NCI-H524 treated with DMSO at 0.1 percent for 48 hours (cell line): ENCODE measurements at places on chromosomes 12 and 14.

DNA sequence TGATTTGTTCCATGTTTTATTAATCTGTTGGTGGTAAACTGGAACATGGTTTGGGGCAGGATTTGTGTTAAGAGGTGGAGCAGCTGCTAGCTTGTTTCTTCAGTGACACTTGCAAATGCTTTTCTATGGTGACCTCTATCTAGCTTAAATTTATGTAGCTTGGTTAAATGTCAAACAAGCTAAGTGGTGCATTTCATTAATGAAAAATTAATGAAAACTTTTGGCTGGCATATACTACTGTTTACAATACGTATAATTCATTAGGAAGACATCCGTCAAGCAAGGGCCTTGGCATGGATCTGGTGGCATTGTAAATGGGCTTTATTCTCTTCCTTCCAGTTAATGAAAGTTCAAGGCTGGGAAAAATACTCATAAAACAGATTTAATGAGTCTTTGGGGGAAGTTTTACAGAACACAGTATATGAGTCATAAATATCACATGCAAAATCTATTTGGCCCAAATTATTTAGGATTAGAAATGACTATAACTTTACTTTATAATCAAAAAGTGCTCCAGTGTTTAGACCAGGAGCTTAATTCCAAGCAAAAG lies 807.7 kb upstream of the SEL1L start:
- DNase-seq, result no peak

DNA sequence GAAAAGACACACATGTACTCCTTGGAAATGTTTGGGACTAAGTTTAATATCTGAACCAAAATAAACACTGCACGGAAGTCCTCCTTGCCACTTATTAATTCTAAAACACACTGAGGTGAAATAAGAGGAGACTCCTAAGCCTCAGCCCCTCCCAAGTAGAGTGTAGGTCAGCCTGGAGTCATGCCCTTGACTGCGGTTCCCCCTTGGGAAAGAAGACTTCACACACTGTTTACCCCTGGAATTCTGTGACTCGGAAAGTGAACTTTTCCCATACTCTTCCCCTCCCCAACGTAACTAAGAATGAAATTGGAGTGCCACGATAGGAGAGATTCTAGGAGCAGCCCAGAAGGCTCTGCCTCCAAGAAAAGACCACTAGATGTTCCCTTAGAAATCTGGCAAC lies 8.6 kb upstream of the TFCP2 start:
- no peak for DNase-seq

GRCh38 chr14:71525663-71526221 lies 406.5 kb upstream of the RGS6 start:
- peak; percentile 85 for DNase-seq

- no peak for DNase-seq
Observed at GRCh38 chr12:77724367-77724957, 106.2 kb upstream of the NAV3 start.

GRCh38 chr14:105885561-105886320 lies 359.4 kb downstream of the TMEM121 start:
- DNase-seq, result no peak

- no peak for DNase-seq
Observed at GRCh38 chr12:8519171-8519570, 5.9 kb downstream of the CLEC4D start.

GRCh38 chr12:62288328-62288727 lies 28.1 kb downstream of the USP15 start:
- no peak for DNase-seq

GRCh38 chr14:41062826-41063225 lies 543.9 kb upstream of the LRFN5 start:
- DNase-seq, result no peak

- DNase-seq, result no peak
Observed at GRCh38 chr12:30792648-30793499, 38.1 kb upstream of the CAPRIN2 start.

DNA sequence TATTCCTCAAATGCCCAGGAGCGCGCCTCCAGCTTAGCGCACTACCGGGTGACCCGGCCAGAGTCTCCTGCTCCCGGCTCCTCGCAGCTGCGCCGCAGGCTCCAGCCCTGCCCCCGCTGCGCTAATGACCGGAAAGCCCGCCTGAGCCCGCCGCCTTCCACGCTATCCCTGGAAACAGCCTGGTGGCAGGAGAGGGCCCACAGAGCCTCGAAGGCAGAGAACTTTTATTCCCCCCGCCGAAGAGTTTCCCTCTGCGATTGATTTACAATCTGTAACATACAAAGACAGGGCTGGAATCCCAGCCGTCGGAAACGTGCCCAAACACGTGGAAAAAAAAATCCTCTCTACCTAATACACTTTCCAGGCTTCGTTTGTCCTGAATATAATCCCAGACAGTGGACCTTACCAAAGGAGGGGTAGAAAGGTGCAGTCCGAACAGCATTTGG lies 1.5 kb downstream of the COL2A1 start:
- no peak for DNase-seq

GRCh38 chr14:43706900-43707299 lies 800.2 kb downstream of the FSCB start:
- DNase-seq, result no peak

DNA sequence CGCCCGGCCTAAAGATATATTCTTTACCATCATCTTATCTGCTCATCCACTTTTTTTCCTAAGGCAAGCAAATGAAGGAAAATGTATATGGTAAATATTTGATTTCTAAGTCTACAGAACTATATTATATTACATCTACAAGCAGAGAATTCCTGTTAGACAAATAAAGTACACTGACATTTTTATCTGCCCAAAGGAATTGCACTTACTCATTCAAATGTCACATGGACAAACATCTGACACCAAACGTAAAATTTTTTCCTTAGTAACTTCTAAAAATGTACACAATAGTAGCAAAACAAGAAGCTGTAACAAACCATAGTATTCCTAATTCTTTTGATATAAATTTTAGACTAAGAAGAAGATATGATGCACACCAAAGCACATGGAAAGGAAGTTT lies 51.0 kb downstream of the SPPL3 start:
- DNase-seq, result no peak

DNA sequence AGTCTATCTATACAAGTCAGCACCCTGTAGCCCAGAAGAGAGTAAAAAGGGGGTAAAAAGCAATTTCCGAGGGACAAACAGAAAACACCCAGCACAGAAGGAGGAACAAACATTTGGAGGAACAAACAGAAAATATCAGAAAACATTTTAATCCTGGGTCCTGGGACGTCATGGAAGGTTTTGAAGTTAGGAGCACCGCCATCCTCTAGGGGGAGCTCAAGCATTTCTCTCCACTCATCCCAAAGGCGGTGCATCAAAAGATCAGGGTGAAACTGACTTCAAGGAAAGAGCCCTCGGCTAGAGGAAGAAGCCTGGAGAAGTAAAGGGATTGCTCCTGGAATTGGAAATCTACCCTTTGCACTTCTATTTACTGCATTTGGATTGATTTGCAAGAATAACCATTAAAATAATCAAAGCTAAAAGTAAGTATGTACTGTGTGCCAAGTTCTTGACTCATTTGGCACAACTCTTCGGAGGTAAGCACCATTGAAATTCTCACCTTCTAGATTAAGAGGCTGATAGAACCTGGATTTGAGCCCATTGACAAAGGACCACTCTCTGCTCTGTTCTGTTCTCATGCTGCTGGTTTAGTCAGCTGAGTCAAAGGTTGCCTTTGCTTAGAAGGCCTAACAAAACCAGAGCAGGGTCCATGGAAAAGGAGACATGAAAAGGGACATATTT lies 17.2 kb upstream of the POC1B start:
- peak; percentile 22 for DNase-seq

- no peak for DNase-seq
Observed at GRCh38 chr14:79786522-79786921, 424.8 kb downstream of the DIO2 start.

- no peak for DNase-seq
Observed at GRCh38 chr14:68263563-68264259, 444.1 kb downstream of the RAD51B start.

DNA sequence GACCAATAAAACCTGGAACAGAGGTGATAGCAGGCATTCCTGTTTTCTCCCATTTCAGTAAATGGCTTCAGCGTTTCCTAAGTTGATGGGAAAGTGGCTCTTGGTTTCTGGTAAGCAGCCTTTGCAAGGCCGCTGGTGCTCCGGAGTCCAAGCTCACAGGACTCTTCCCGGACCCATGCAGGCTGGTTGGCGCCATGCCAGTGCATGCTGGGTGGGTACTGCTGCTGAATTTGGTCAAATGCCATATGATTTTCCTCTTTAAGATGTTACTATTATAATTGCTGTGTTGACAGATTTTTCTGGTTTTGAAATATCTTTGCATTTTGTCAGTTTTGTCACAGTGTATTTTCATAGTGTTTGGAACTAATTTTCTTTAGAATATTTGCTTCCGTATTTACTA lies 27.7 kb downstream of the PPP2R5C start:
- DNase-seq, result no peak

DNA sequence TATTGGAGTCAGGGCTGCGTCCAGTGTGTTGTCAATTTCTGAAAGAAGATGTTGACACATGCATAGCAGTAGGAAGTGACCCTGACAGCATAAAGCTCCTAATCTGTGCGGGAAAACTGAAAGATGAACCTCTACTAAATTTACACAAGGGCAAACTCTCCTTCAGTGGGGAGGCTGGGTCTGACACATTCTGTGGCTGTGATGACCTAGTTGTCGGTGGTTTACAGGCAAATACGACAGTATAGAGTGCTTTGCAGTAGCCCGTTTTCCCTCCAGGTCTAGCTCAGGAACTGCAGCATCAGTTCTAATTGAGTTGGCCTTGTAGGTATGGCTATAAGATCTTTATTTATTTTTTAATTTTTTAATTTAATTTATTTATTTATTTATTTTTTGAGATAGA lies 14.8 kb upstream of the GABARAPL1 start:
- no peak for DNase-seq

- no peak for DNase-seq
Observed at GRCh38 chr12:64747695-64748094, 11.5 kb downstream of the GNS start.

DNA sequence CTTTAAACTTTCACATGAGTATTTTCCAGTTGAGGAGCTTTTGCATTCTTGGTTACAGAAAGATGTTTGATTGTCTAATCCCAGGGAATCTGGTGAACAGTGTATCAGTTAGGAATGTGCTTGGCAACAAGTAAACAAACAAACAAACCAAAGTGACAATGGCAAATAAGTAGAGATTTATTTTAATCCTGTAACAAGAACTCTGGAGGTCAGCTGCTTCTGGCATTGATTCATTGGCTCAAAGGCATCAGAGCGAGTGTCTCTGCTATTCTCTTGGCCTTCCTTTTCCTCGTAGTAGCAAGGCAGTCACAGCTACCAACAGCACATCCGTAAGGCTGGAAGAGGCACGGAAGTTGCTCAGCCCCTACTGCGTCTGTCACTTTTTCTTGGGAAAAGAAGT lies 37.2 kb downstream of the CRADD start:
- no peak for DNase-seq

GRCh38 chr14:99241325-99242010 lies 30.5 kb downstream of the BCL11B start:
- no peak for DNase-seq

DNA sequence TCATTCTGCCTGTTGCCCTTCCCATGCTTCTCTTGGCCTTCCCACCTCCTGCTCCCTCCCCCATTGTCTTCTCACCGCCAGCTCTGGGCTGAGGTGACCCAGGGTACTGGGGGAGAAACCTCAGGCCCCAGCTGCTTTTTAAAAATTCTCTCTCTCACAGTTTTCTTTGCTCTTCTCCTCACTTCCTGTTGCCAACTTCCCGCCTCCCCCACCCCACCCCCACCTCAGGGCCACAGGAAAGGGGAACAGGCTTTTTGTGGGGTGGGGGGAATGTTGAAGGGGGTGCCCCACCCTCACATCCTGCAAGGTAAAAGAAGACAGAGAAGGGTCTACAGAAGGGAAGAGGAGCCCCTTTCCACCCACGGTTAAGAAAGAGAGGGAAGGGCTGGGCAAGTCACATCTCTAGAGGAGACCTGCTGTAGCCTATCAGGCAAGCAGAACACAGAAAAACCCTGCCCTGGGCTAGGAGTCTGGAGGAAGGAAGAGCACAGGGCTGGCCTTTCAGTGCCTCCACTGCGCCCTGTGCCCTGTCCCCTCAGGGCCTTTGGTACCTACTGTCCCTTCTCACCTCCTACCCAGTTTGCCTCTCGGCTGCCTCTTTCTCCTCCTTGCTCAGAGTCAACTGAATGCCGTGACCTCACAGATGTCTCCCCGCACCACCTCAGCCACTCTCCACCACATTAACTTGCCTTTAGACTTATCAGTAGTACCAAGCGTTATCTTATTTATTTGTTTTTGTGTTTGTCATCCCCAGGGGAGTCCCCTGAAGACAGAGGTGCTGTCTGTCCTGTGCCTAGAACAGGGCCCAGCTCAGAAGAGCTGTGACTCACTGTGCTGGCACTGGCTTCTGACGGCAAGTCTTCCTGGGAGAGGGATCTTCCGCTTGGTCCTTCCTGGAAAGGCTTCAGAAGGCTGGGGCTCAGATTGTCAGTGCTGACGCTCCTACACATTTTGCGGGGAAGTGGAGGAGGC lies 1.7 kb downstream of the ARHGAP9 start:
- DNase-seq, result no peak

GRCh38 chr14:104451474-104451873 lies 128.1 kb upstream of the C14orf180 start:
- no peak for DNase-seq

GRCh38 chr12:388541-389141 lies 479 bp downstream of the KDM5A start:
- DNase-seq, result no peak

DNA sequence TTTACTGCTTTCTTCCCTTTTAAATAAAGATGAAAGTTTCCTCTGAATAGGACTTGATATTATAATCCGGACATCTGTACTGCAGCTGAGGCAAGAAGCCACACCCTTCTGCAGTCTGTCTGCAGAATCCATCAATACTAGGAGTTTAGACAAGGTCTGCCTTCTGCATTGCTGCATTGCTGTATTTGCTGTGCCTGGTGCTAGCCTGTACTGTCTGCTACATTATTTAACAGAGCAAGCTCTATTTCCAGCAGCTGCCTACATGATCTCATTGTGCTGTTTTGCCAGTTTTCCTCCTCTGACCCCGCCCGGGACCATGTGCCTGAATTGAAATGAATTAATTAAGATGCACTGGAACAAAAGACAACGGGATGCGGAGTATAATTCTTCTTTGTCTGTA lies 1.7 kb downstream of the TUBA1A start:
- DNase-seq, result peak; percentile 30

GRCh38 chr12:23132357-23132756 lies 507.4 kb downstream of the ETNK1 start:
- DNase-seq, result no peak

DNA sequence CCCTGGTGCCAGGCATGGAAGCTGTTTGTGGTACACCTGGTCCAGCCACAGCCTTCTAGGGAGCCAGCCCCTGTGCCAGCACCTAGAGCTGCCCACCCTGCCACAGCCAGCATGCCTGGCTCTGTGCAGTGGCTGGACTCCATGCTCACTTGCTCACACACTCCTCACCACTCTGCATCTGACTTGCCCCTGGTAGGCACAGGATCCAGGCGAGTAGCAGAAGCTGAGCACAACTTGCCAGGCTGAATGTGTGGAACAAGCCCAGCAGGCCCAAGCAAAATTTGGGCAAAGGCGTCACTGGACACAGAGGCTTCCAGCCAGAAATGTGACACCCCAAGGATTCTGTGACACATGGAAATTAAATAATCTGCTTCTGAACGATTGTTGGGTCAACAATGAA lies 106.7 kb downstream of the MYF5 start:
- no peak for DNase-seq
